Tibial nerve (tissue), 4 donors: ENCODE measurements at places on chromosomes 11 and 22.

- H3K4me1 ChIP-seq: peaks cover 9% of the 10 kb centered on the region
- H3K27me3 ChIP-seq: no peaks in the 10 kb centered on the region
- no peak overlapping the region for H3K4me3 ChIP-seq
- DNase-seq: no peak
Observed at GRCh38 chr11:35387111-35387982, 32.0 kb downstream of the SLC1A2 start.

DNA sequence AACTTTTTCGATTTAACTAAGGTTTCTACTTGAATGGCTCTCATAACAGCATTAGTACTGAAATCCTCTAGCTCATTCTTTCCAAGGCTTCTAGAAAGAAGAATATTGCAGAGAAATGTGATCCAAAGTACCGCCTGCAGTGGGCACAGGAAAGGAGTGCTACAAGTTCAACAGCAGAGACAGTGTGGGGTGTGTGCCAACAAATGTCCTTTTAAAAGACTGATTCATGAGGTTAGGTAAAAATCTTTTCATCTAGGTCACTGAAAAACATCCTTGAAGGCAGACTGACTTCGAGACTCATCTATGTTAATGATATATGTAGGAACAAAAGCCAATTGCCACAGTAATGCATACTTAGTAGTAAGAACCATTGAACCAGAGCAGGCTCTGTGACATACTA, 349.1 kb upstream of the PITPNB start:
- H3K4me3 ChIP-seq: no peak overlapping the region
- DNase-seq: peak; percentile 9
- H3K36me3 ChIP-seq: no peaks in the 10 kb centered on the region
- H3K27ac ChIP-seq: no peak overlapping the region
- no peaks in the 10 kb centered on the region for H3K27me3 ChIP-seq

GRCh38 chr22:50576070-50576469, 2.2 kb downstream of the CPT1B start:
- H3K4me3 ChIP-seq: no peak overlapping the region
- H3K36me3 ChIP-seq: no peaks in the 10 kb centered on the region
- no peak for DNase-seq
- H3K4me1 ChIP-seq: no peaks in the 10 kb centered on the region
- H3K27ac ChIP-seq: no peak overlapping the region

DNA sequence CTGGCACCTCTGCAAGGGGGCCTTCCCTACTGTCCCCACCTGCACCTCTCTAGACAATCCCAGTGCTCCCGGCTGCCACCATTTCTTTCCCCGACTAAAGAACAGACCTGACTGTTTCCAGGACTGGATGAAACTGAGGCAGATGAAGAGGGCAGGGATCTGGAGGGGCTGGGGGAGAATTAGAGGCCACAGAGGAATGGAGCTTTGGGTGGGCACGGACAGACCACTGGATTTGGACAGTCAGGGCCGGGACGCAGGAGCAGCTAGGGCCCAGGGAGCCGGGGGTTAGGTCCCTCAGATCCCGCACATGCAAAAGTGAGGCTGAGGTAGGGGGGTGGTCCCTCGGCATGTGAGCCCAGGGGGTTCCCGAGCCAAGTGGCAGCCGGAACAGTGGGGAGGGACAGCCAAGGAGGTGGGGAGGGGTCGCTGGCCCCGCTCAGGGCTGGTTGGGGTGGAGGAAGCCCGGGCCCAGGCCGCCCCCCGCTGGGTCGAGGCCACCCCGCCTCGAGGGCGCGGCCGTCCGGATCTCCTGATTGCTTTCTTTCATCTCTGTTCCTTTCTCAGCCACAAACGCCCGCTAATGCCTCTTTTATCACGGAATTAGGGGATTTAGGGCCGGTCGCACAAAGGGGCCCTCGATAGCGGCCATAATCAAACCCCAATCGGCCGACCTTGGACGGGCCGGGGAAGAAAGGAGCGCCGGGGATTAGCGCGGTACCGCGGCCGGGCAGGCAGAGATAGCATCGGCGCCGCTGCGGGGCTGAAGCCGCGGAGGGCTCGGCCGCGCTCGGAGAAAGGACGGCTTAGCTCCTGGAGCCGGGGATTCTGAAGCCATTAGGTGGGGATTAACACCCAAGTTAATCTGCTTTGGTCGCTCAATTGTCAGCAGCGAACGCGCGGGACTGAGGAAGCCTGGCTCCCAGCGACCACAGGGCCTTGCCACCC, 9.3 kb downstream of the SLC25A1 start:
- H3K4me3 ChIP-seq: peak overlapping the region; percentile 1
- DNase-seq: no peak
- H3K36me3 ChIP-seq: no peaks in the 10 kb centered on the region
- no peak overlapping the region for H3K27ac ChIP-seq
- peaks cover 40% of the 10 kb centered on the region for H3K4me1 ChIP-seq

GRCh38 chr11:70070706-70071105, 7.4 kb upstream of the ANO1 start:
- peaks cover 54% of the 10 kb centered on the region for H3K27me3 ChIP-seq
- H3K36me3 ChIP-seq: no peaks in the 10 kb centered on the region
- no peaks in the 10 kb centered on the region for H3K4me1 ChIP-seq
- no peak overlapping the region for H3K4me3 ChIP-seq
- no peak for DNase-seq

GRCh38 chr11:19526119-19526518, 186.5 kb upstream of the NAV2 start:
- H3K27me3 ChIP-seq: no peaks in the 10 kb centered on the region
- no peak overlapping the region for H3K27ac ChIP-seq
- H3K36me3 ChIP-seq: no peaks in the 10 kb centered on the region
- no peak overlapping the region for H3K4me3 ChIP-seq
- H3K4me1 ChIP-seq: no peaks in the 10 kb centered on the region

GRCh38 chr11:89458716-89459115, 32.5 kb downstream of the NOX4 start:
- H3K4me1 ChIP-seq: no peaks in the 10 kb centered on the region
- no peak for DNase-seq
- no peaks in the 10 kb centered on the region for H3K27me3 ChIP-seq
- no peak overlapping the region for H3K27ac ChIP-seq

DNA sequence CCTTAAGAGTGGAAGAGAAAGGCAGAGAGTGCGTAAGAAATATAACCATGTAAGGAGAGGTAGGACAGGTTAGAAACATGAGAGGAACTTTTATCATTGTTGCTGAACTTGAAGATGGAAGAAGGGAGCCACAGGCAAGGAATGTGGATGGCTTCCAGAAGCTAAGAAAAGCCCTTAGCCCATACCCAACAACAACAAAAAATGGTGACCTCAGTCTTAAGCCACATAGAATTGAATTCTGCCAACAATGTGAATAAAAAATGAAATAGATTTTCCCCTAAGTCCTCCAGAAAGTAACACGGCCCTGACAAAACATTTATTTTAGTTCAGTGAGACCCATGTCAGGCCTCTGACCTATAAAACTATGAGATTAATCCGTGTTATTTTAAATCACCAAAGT, 767.3 kb downstream of the FAM181B start:
- no peaks in the 10 kb centered on the region for H3K27me3 ChIP-seq
- H3K4me3 ChIP-seq: no peak overlapping the region
- no peak overlapping the region for H3K27ac ChIP-seq
- no peak for DNase-seq
- H3K36me3 ChIP-seq: no peaks in the 10 kb centered on the region

GRCh38 chr11:109017489-109017888, 352.6 kb downstream of the DDX10 start:
- no peak for DNase-seq
- no peak overlapping the region for H3K4me3 ChIP-seq
- no peaks in the 10 kb centered on the region for H3K36me3 ChIP-seq
- no peak overlapping the region for H3K27ac ChIP-seq
- H3K4me1 ChIP-seq: no peaks in the 10 kb centered on the region

GRCh38 chr11:122715548-122716440, 60.3 kb downstream of the UBASH3B start:
- no peak overlapping the region for H3K4me3 ChIP-seq
- no peaks in the 10 kb centered on the region for H3K27me3 ChIP-seq
- no peak overlapping the region for H3K27ac ChIP-seq

GRCh38 chr11:112661571-112661970, 299.6 kb upstream of the NCAM1 start:
- H3K4me3 ChIP-seq: no peak overlapping the region
- H3K27ac ChIP-seq: no peak overlapping the region
- H3K4me1 ChIP-seq: no peaks in the 10 kb centered on the region
- H3K27me3 ChIP-seq: no peaks in the 10 kb centered on the region

- H3K36me3 ChIP-seq: peaks cover 60% of the 10 kb centered on the region
- H3K4me1 ChIP-seq: peaks cover 8% of the 10 kb centered on the region
- no peak for DNase-seq
- no peaks in the 10 kb centered on the region for H3K27me3 ChIP-seq
Observed at GRCh38 chr11:57675176-57675941, 7.4 kb downstream of the ZDHHC5 start.

GRCh38 chr11:2794968-2795322, 90.6 kb downstream of the CDKN1C start:
- H3K4me1 ChIP-seq: peaks cover 7% of the 10 kb centered on the region
- H3K27me3 ChIP-seq: no peaks in the 10 kb centered on the region
- H3K36me3 ChIP-seq: no peaks in the 10 kb centered on the region
- no peak for DNase-seq
- no peak overlapping the region for H3K4me3 ChIP-seq

DNA sequence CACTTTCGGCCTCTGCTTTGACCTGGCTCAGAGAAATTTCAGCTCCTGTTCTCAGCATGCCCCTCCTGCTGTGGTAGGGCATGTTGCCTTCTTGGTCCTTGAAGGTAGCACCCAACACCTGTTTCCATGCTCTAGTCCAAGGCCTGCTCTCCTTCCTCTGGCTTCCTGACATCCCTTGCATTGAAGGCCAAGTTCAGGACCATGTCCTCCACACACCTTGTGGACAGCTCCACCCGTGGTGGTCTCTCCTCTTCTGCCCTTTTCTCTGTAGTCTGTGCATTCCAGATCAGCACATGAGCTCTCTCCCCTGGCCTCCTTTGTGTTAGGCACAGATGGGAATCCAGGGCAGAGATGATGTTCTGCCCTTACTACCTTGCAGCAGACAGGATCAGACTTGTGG, 225.3 kb downstream of the ADAMTS15 start:
- no peak overlapping the region for H3K27ac ChIP-seq
- H3K4me3 ChIP-seq: no peak overlapping the region
- H3K4me1 ChIP-seq: peaks cover 5% of the 10 kb centered on the region
- DNase-seq: no peak
- no peaks in the 10 kb centered on the region for H3K36me3 ChIP-seq

- DNase-seq: no peak
- H3K4me1 ChIP-seq: peaks cover 52% of the 10 kb centered on the region
- H3K27me3 ChIP-seq: no peaks in the 10 kb centered on the region
- no peak overlapping the region for H3K27ac ChIP-seq
- H3K4me3 ChIP-seq: no peak overlapping the region
Observed at GRCh38 chr22:17924735-17925364, 99.5 kb downstream of the MICAL3 start.

DNA sequence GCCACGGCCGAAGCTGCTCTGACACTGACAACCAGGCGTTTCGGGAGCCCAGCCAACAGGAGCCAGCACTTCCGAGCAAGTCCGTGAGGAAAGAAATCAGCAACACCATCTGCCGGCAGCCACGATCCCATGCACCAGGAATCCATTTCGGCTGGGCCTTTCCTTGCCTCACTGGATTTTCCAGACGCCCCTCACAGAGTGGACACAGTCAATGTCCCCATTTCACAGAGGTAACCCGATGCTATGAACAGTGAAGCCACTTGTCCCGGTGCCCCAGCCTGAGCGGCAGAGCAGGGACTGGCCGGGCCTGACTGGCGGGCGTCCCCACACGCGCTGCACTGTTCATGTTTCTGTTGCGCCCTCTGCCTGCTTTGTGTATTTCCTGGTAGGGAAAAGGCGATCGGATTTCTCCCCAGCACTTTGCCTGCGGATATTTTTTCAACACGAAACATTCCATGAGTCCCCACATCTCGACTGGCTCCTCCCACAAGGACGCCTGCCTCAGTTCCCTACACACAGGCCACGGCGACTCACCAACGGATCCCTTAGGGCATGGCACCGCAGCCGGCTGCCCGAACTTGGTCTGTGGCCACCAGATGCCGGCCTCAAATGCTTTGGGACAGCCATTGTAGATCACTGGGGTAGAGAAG, 55.3 kb downstream of the TRMU start:
- H3K4me3 ChIP-seq: peak overlapping the region; percentile 3
- peak; percentile 39 for DNase-seq
- no peaks in the 10 kb centered on the region for H3K27me3 ChIP-seq
- H3K4me1 ChIP-seq: no peaks in the 10 kb centered on the region

GRCh38 chr22:36536717-36537116, 7.8 kb upstream of the EIF3D start:
- no peaks in the 10 kb centered on the region for H3K4me1 ChIP-seq
- H3K27me3 ChIP-seq: no peaks in the 10 kb centered on the region
- no peaks in the 10 kb centered on the region for H3K36me3 ChIP-seq

- no peaks in the 10 kb centered on the region for H3K27me3 ChIP-seq
- peak; percentile 68 for DNase-seq
- H3K36me3 ChIP-seq: no peaks in the 10 kb centered on the region
- H3K4me3 ChIP-seq: peak overlapping the region; percentile 44
Observed at GRCh38 chr11:76207642-76208401, 1.5 kb upstream of the WNT11 start.
